AG04449 (cell line): ENCODE measurements at places on chromosomes 12 and 14.

DNA sequence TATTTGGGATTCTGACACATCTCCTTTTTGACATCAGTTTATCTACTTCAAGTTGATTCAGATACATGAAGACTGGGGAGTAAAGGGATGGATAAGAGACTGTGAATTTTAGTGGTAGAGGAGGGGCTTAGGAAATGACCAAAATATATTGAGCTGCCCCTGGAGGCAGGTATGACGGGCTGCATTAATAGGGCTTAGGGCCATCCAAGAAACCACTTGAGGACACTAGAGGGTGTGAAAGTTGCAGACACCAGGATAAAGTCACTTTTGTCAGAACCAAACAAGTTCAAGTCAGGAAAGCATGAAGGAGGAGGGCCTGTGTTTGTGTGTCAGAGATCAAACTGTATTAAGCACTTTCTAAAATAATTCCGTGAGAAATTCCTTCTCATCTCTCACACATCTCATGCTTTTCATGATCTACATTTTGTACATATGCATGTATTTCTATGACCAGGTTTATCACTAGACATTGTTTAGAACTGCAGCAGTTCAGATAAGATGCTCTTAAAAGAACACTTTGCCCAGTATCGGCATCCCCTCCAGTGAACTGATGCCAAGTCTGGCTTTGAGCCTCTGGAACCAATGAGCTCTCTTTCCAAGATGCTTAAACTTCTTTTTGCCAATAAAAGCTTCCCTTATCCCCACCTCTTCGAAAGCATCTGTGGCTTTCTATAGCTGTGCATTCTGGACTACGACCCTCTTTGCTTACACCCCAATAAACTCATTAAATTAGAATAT, 136.9 kb downstream of the SLC38A1 start:
- no peak for DNase-seq

DNA sequence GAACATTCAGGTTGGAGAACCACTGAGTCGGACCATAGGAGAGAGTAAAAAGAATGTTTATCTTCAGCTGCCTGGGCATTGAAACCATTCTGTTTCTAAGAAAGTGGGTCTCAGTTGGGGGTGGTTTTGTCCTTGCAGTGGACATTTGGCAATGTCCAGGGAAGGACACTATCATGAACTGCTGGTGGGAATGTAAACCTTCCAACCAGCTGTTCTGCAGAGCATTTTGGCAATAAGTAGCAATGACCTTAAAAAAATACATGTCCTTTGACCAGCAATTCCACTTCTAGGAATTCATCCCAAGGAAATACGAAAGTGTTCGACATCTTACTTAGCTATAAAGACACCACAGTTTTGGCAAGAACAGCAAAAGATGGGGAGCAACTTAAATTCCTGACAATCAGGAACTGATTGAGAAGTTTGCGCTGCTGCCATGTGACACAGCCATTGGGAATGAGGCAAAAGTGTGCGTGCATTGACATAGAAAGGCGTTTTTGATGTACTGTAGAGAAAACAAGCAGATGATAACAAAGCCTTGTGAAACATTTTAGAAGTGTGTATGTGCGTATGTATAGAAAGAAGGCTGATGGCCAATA, 82.9 kb upstream of the MAP1LC3B2 start:
- DNase-seq: no peak

- DNase-seq: no peak
Observed at GRCh38 chr12:61739925-61740324, 520.3 kb upstream of the USP15 start.

DNA sequence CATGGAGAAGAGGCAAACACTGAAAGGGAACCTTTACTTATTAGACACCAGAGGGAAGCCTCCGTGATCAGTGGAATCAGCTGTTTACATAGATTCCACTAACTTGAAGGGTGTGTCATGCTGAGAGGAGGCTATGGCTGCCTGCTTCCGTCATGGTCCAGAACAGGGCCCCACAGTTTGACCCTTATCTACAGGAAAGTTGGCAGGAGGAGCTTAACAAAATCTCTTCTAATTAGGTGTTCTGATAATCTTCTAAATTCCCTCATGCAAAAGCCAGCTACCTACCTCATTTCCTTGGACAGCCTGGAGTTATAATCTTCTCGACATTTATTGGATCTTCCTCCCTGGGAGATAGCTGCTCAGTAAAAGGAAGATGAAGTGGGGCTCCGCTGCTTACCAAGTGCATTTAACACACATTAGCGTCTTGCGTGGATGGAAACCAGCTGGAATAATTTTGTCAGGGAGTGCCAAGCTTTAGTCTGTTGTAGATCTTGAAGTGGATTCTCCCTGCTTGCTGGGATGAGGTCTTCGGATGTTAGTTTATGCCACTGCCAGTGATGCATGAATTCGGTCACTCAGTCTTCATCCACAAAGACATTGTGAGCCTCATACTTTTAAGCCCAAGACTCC, 171.0 kb downstream of the PAH start:
- DNase-seq: no peak
